ENCODE measurements at places on chromosomes 5 and 9.

DNA sequence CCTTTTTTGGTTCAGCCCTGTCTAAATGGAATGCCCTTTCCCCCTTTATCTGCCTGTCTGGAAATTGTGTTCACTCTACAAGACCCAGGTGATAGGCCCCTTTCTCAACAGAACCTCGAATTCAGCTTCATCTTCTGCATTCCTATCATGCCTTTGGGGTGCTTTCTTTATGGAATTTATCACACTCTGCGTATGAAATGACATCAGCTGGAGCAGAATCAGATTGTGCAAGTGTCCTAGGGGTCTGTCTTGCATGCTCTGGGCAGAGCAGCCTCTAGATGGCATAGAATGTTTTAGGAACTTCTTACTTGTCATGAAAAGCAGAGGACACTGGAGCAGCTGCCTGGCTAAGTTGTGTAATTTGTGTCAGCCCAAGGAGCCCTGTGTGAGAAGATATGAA lies 84.9 kb downstream of the ISL1 start:
- no peak for DNase-seq

DNA sequence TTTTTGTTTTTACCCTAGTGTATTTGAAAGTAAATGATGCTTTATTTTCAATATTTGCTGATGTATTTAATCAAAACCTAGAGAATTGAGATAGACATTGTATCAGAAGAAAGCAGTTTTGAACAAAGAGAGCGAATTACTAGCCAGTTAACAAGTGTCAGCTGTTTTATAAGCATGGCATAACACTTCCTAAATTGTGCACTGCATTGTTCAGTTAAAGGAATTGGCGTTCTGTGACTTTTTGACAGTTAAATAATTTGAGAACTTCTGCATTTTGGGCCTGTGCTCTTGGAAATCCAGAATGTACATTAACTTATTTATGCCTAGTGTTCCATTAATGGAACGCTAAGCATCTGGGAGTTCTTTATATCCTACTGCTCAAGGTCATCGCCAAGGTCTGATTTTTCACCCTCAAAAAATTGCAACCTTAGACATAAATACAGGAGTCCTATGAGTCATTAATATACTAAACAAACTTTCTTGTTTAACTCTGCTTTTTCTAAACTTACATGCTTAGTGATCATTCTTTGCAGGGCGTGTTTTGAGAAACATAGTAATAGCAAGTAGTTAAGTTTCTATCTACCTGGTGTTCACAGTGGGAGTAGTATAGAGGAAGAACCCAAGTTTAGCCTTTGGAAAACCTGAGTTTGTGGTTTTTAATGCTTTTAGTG lies 31.1 kb downstream of the RASA1 start:
- no peak for DNase-seq

- no peak for DNase-seq
These were observed 28.2 kb downstream of the CNOT6 start for GRCh38 chr5:180522330-180522729.

DNA sequence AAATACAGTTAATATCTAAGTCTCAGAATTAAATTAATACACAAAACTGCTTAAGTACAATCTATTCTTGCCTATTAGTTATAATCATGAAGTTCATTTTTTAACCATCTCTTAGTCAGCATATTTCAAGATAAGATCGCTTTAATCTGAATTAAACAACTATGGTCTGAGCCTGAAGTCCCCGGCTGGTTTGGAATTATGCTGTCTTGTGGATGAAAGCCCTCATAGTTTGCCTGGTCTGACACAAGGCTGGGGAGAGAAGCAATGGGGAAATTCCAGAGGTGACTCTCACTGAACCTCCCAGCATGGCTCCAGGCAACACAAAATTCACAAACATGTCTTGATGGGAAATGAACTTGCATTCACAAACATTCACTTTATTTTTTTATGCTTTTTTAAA lies 28.0 kb upstream of the GRAMD2B start:
- no peak for DNase-seq

DNA sequence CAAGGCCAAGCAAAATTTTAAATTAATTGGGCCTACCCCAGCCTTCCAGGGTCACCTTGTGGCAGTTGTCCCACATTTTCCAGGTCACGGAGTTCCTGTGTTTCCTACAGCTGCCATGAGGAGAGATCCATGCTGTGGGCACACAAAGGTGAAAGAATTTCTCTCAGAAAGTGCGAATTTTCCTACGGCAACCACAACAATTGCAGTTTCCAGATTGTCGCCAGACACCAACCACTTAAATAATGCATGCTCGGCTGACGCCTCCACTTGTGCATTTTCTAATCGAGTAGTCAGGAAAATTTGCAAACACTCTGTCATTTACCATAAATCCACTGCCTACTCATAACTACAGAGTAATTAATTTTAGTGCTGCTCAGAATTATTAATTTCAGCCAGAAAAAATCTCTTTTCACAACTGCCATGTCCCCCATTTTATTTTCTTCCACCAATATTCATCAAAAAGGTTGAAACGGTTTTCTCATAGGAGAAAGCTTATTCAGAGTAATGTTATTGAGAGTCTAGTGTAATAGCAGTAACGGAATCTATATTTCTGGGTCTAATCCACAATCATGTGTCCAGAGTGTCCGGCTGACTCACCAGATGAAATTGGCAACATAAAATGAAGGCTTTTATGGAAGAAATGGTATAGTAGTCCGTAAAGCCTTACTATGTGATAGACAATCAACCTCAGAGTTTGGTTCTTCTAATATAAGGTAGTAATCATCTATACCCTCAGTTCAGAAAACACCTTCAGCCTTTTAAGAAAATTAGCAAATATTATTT lies 389.8 kb downstream of the NR2F1-AS1 start:
- DNase-seq: no peak

GRCh38 chr9:112422417-112423148 lies 42.7 kb downstream of the HSDL2 start:
- DNase-seq: no peak

DNA sequence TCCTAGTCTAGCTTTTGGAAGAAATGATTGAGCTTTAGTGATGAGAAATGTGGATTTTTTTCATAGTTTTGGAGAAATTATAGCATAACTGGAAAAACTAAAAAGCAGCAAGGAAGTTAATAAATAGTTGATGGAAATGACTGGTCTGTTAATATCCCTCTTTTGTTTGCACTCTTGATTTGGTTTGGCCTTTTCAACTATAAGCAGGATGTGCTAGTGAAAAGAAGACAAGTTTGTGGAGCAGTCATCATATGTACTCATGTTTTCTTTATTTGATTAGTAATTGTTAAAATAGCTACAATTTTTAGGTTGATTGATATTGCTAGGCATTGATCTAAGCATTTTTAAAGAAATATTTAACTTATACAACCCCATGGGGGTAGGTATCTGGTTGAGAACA lies 374.7 kb downstream of the TAF11L14 start:
- DNase-seq: no peak

DNA sequence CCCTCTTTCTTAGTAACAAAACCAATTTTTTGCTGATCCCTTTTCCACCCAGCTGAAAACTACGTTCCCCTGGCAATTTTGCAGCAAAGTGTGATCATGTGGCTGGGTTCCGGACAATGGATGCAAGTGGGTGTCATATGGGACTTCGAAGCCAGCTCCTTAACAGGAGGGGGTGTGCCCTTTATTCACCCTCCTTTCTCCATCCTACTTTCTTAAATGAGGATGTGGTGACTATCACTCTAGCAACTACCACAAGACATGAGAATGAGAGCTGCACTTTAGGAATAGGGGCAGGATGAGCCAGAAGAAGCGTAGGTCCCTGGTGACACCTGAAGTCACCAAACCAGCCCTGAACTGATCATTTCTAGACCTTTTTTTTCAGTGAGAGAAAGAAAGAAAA lies 58.9 kb downstream of the IRF1 start:
- DNase-seq: no peak

DNA sequence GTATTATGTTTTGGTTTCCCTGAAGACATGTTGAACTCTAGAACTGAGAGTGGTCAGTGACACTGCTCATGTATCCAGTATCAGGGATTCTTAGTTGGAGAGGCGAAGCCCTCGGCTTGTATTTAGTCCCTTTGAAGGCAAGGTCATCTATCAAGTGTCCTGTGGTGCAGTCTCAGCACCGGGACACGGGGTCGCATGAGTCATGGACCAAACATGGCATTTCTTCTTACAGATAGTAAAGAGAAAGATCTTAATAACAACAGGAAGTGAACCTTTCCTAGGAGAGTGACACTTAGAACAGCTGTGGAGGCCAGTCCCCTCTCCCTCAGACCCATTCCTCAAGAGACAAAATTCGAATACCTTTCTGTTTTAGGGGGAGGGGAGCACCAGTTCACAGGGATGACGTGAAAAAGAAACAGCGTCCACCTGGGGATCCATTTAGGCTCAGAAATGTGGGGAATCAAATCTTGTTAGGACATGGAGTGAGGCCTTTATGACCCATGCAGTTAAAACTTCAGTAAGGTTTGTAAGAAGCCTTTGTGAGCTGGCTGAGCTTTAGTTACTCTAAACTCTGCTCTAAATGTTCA lies 86.5 kb downstream of the ADGRV1 start:
- no peak for DNase-seq

DNA sequence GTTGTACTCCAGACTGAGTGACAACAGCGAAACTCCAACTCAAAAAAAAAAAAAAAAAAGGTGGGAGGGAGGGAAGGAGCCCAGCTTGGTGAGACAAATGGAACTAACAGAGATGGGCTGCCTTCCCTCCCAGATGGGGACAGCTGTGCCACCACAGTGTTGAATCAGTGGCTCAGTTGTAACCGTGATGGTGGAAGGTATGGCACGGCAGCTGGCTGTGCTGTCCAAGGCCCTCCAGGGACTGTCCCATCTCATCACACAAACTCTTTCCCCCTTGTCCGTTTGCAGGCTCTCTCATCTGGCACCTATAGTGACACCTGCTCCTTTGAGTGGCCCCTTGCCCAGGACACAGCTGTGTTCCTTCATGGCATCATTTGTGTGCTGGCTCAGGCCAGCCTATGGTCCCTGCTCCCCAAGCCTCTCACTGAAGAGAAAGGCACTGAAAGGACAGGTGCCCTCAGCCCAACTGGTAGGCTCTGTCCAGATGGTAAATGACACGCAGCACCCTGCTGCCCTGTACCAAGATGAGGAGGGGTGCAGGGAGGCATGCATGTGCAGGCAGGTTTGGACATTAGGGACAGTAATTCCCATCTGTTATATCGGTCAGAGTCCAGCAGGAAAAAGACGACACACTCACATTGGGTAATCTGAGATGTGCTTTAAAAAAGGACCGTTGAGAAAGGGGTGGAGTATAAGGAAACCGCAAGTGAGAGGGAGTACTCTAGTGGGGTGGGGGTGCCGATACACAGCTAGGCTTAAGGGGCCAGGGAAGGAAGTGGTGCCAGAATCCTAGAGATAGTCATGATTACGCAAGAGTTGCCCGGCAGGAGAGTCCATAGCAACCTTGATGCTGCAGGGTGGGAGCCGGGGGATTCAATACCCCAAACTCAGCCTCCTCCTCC lies 4.3 kb downstream of the SMIM33 start:
- DNase-seq: no peak

- no peak for DNase-seq
These were observed 49.9 kb downstream of the LMX1B start for GRCh38 chr9:126663661-126664072.

DNA sequence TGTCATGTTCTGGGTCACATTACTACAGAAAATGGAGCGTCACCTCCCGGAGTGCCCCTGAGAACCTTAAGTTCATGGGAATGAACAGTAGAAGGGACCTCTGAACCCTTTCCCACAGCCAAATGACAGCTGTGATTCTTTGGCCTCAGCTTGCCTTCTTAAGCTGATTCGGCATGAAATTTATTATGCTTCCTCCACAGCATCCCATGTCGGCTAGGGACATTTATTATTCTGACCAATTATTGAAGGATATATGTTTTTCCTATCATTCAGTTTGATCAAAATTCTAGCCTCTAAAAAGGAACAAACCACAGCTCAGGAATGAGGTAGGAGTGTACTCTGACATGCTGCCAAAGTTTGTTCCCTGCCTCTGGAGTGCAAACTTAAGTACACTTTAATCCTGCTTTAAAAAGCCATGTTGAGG lies 440.6 kb downstream of the CETN3 start:
- DNase-seq: no peak

- no peak for DNase-seq
These were observed 65.8 kb upstream of the CHD1 start for GRCh38 chr5:98994611-98995010.

DNA sequence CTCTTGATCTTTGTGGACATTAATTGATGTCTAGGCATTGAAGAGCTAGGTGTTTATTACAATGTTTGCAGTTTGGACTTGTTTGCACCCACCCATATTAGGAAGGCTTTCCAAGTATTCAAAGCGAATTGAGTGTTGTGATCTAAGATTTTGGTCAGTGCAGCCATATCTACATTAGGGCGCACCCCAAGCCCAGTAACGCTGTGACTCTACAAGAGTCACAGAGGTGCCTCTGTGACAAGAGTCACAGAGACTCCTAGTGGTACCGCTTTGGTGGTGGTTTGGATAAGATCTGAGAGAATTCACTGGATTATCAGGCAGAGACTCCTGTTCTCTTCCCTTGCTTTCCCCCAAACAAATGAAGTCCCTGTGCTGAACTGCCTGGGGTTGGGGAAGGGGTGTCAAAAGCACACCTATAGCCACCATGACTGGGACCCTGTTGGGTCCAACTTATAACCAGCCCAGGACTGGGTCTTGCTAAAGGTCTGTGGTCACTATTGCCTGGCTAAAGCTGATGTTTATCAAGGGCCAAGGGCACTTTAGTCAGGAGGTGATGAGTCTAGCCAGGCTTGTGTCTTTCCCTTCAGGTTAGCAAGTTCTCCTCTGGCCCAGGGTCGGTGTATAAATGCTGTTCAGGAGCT lies 114.1 kb upstream of the RIOK2 start:
- DNase-seq: no peak

- no peak for DNase-seq
These were observed 298.0 kb upstream of the PIK3R1 start for GRCh38 chr5:67917561-67917960.

GRCh38 chr9:124495126-124496074 lies 11.8 kb downstream of the NR5A1 start:
- DNase-seq: no peak

GRCh38 chr5:72448368-72448767 lies 58.8 kb downstream of the ZNF366 start:
- DNase-seq: no peak

Data from AG09309 (cell line).